Heart right ventricle (tissue), 16 donors: ENCODE measurements at places on chromosomes 11 and 22.
A peak's percentile ranks its signal among the peaks of the same experiment; 100 is the strongest.

GRCh38 chr11:110182886-110183285, 89.7 kb downstream of the ZC3H12C start:
- DNase-seq = no peak

GRCh38 chr11:64745189-64745520, 1.2 kb upstream of the RASGRP2 start:
- peak; percentile 86 for DNase-seq

GRCh38 chr11:71342951-71343827, 90.8 kb upstream of the SHANK2 start:
- DNase-seq = no peak

GRCh38 chr11:73228268-73229134, 10.4 kb downstream of the P2RY2 start:
- no peak for DNase-seq

GRCh38 chr11:75697906-75698581, 19.6 kb upstream of the MOGAT2 start:
- DNase-seq = no peak

- no peak for DNase-seq
Measured at GRCh38 chr22:20146777-20147176, 4.1 kb downstream of the CCDC188 start.

DNA sequence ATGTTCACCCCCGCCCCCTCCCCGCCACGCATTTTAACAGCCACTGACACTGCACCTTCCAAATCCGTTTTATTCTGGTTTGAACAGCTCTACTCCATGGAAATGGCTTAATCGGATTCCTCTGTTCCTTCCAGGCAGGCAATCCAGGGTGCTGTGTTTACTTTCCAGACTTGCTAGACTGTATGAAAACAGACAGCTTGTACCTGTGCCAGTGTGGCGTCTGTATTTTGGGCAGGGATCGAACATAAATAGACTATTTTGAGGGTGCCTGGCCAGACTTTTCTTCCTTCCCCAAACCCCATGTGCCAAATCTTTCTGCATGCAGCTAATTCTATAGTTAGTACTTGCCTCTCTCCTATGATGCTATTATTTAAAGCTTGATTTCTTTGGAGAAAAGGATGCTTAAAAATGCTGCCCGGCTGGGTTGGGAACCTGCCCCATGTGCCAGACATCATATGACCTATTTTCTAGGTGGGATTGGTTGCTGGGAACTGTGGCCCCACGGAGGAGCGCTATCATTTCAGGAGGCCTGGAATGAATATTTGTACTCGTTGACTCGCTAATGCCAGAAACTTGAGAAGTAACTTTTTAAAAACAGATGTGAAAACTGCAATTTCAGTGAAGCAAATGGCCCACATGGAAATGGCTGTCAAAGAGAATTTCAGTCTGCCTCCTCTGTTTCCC, 814.8 kb downstream of the BRD1 start:
- DNase-seq = no peak

- DNase-seq = no peak
Measured at GRCh38 chr22:48417225-48418070, 1410.2 kb downstream of the BRD1 start.
